Amygdala (tissue), 56 donors: ENCODE measurements at places on chromosomes 16 and 17.

DNA sequence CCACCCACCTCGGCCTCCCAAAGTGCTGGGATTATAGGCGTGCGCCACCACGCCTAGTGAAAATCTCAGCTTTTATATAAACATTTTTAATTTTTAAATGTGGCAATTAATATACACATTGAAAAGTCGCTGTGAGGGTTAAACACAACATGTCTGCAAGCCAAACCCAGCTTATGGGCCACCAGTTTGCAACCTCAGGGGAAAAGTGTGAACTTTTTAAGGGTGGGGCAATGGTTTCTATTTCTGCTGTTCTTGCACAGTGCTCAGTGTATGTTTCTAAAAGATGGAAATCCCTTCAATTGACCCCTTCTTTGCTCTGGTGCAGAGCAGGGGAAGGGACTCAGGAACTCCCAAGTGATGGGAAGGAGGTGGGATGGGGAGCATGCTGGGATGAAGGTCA lies 18.3 kb upstream of the SUPT4H1 start:
- no peak for DNase-seq

DNA sequence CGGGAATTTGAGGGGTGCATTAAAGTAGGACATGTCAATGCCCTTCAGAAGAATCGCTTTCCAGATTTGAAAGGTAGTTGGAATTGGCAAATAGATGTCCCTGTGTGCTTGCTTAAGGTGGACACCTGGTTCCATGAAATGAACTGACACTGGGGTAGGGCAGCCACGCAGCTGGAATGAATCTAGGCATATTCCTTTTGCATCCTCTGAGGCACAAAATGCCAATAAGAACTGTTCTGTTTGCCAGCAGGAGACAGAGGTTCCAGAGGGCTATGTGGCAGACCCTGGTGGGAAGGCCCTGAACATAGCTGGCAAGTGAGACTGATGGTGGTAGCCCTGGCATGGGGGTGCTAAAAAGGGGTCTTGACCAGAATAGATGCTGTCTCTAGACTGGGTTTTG lies 61.5 kb downstream of the SLC6A2 start:
- DNase-seq: no peak

DNA sequence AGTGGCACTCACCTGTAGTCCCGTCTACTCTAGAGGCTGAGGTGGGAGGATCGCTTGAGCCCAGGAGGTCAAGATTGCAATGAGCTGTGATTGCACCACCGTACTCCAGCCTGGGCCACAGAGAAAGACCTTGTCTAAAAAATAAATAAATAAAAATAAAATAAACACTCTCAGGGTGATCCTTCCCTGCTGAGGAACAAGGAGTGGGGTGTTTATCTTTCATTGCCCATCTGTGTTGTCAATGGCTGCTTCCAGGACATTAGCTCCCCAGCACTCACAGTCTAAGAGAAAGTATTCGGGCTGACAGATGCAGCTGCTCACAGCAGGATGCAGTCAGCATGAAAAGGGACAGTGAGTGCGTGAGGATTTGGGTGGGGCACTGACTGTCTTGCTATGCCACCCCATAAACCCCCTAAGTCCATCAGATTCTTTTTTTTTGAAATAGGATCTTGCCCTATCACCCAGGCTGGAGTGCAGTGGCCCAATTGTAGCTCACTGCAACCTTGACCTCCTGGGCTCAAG lies 31.3 kb upstream of the RBBP6 start:
- no peak for DNase-seq

DNA sequence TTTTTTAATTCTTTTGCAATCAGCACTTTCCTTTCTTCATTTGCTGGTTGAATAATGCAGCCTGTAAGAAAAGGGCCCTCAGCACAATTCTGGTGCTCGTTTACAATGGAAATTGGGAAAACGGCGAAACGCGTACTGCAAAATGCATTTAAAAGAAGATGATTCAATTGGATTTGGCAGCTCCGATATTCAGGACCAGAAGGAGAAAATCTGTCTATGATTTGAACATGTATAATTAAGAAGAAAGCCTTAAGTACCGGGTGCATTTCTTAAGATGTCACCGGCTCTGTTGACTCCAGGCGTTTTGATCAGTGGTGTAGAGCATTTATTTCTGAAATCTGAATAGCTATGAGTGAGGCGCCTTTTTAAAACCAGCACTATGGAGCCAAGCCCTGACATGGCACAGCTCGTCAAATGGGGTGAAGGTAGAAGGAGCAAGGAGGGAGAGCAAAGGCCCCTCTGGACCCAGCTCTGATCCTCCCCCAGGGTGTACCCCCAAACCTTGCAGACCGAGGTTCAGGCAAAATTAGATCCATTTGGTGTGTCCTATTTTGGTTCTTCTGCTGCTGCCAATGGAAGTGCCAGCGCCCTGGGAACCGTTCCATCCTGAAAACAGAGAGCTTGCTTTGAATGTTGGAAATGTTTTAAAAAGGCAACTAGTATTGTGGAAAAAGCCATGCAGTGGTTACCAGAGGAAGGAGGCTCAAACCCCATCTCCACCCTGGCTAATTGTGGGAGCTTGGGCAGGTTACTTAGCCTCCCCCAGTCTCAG lies 161.4 kb upstream of the RPL38 start:
- peak; percentile 35 for DNase-seq
